Esophagus muscularis mucosa (tissue), 4 donors: ENCODE measurements at places on chromosomes 2 and 18. TPM values are rescaled to one million over a fixed set of nuclear protein-coding genes. Genes with fewer than 3 reads are reported as not detected.

- DNase-seq = no peak
Measured at GRCh38 chr2:180652794-180653193, 327.6 kb upstream of the UBE2E3 start.

GRCh38 chr2:187543488-187543887, 10.7 kb downstream of the TFPI start:
- no peak for DNase-seq

DNA sequence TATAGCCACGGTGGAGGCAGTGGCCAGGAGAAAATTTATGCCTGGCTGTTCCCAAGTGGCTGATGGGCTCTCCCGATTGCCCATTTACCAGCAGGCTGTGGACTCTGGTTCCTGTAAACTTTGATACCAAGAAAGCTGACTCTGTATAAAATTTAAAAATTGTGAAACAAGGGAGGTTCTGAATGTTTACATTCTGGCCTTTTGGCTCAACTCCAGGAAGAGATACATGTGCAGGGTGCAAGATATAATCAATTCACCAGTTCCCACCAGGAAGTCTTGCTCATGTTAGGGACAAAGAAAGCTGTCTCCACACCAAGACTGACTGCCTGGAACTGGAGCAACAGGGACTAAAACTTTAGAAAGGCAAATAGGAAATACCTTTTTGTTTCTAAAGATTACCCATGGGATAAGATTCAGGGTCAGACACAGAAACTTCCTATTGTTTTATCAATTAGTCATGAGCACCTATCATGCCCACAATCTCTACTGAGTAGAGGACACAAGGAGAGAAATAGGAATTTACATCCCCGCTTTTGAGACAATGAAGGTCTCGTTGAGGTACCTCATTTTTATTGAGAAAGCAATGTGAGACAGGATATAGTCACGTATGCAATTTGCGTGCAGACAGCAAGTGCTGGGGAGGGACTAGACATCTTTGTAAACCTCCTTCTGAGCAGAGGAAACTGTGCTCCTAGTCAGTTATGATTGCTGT, 123.5 kb downstream of the LIPG start:
- DNase-seq = no peak

- DNase-seq = no peak
Measured at GRCh38 chr2:118853129-118853640, 5.7 kb upstream of the EN1 start.

DNA sequence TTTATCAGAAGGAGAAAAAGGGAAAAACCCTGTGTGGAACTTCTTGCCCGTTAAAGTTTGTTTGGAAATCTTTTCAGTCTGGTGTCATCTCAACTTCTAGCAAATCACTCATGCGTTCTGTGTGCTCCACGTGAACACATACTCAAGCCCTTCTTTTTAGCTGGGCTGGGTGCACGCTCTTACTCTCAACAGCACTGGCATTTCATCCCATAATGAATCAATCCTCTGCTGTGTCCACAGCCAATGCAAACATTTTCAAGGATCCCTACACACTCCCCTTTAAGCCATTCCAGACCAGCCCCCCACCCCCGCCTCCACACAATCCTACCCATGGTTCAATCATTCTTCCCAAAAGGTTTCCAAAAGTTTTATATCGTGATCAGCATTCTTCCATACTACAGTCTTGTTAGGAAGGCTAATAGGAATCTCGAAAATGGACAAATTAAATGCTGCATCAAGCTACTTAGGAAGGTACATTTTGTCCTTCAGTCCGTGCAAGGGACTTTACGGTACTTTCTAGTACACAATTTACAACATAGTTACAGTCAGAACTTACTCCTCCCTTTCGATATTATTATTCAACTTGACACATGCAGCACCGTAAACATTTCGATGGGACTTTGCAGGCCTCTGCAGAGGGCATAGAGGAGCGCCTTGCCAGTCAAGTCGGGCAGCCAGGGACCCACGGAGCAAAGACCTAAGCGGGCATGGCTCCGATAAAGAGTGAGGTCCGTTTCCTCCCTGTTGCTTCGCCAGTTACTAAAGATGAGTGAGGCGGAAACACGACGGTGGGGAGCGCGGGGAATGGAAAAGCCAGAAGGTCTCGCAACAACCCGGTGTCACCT, 1.4 kb downstream of the PTGR3 start:
- DNase-seq = peak; percentile 90

GRCh38 chr2:157194844-157195243, 62.7 kb upstream of the GALNT5 start:
- no peak for DNase-seq

- DNase-seq = no peak
Measured at GRCh38 chr18:31245820-31246219, 72.1 kb upstream of the DSG1 start.

DNA sequence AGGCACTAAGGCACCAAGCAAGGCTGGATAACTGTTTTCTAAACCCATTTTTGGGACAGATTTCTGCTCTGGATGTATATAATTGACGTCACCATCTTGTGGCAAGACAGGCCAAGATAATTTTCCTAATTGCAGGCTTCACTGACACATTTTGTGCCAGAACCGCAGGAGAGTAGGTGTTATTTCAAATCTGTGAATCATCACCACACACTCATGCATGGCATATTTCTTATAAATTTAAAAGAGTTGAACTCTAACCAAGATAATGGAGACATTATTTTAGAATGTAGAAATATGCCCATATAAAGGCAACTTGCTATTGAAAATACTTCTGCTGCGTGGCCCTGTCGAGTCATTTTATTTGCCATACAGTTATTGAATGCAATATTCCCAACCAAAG, 68.3 kb upstream of the ACYP2 start:
- DNase-seq = no peak

- DNase-seq = peak; percentile 81
Measured at GRCh38 chr2:68741805-68742306, 7.2 kb downstream of the ARHGAP25 start.

DNA sequence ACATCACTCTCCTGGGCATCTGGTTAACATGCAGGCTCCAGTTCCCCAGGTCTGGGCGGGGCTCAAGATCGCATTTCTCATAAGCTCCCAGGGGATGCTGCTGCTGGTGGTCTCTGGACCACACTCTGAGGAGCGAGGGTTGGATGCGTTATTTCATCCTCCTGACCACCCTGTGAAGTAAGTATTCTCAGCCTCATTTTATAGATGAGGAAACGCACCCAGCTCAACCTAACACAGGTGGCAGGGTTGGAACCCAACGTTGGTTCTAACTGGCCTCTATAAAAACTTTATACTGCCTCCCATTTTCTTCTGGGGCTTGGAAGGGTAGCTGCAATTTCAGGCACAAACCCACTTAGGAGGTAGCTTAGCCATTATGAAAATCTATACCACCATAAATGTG, 120.5 kb downstream of the FAM210A start:
- peak; percentile 47 for DNase-seq

GRCh38 chr2:62741127-62741526, 35.6 kb downstream of the EHBP1 start:
- no peak for DNase-seq

DNA sequence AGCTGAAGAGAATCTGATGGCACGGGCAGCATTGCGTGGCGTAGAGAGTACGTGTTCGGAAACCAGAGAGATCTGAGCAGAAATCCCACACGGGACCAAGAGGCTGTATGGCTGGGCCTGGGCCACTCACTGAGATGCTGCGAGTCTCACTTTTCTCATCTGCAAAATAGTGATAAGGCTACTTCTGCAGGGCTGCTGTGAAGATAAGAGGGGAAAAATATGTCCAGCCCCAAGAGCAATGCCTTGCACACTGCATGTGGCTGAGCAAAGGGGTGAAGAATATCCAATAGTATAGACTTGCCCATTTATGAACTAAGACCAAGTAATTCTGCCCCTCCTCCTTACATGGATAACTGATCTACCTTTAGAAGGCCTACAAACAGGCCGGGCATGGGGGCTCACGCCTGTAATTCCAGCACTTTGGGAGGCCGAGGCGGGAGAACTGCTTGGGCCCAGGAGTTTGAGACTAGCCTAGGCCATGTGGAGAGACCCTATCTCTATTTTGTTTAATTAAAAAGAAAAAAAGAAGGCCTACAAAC, 3.1 kb downstream of the FECH start:
- DNase-seq = no peak

Gene PMAIP1
- 0.99 TPM for total RNA-seq

Gene SEH1L
- total RNA-seq = 42.6 TPM

Gene LOXL3
- 7.1 TPM for total RNA-seq

Gene EPAS1
- total RNA-seq = 225 TPM

Gene FAM124B
- total RNA-seq = 4.9 TPM

Gene GNLY
- 3.5 TPM for total RNA-seq

Gene MC4R
- total RNA-seq = 0.66 TPM
